ENCODE measurements at places on chromosomes 1 and 21. TPM values are rescaled to one million over a fixed set of nuclear protein-coding genes. Genes with fewer than 3 reads are reported as not detected.

PDE9A gene
- total RNA-seq, result 62.4 TPM

RASAL2 gene
- 21.8 TPM for total RNA-seq

FGR gene
- total RNA-seq, result not detected

CFAP141 gene
- total RNA-seq, result not detected

LCE1C gene
- not detected for total RNA-seq

SLC45A3 gene
- 7.9 TPM for total RNA-seq

DNA sequence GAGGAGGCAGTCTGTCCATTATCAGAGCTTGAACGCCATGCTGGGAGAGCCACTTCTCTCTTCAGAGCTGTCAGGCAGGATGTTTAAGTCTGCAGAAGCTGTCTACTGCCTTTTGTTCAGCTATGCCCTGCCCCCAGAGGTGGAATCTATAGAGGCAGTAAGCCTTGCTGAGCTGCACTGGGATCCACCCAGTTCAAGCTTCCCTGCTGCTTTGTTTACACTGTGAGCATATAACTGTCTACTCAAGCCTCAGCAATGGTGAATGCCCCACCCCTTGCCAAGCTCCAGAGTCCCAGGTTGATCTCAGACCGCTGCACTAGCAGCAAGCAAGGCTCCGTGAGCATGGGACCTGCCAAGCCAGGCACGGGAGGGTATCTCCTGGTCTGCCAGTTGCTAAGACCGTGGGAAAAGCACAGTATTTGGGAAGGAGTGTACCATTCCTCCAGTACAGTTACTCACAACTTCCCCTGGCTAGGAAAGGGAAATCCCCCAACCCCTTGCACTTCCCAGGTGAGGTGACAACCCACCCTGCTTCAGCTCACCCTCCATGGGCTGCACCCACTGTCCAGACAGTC, 32.5 kb downstream of the RGS13 start:
- DNase-seq, result no peak

GRCh38 chr1:35502242-35502641, 55.0 kb downstream of the KIAA0319L start:
- no peak for DNase-seq

DNA sequence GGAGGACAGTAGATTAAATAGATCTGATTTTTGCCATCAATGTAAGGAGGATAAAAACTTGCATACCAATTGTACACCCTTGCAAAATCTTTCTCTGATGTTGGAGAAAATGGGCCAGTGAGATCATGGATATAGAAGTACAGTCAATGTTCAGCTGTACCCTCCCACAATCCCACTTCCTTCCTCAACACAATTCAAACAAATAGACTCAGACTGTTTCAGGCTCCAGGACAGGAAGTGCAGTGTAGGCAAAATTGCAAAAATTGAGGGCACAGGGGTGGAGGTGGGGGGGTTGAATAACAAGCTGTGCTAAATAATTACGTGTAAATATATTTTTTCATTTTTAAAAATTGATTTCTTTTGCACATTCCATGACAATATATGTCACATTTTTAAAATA, 3.9 kb upstream of the IFI44 start:
- DNase-seq, result no peak

- DNase-seq, result peak; percentile 94
These were observed at the start of gene MARCKSL1 for GRCh38 chr1:32335790-32336590. Gene MARCKSL1 (minus strand): TSS chr1:32336233. CDS start chr1:32336033, 200 bp downstream.

DNA sequence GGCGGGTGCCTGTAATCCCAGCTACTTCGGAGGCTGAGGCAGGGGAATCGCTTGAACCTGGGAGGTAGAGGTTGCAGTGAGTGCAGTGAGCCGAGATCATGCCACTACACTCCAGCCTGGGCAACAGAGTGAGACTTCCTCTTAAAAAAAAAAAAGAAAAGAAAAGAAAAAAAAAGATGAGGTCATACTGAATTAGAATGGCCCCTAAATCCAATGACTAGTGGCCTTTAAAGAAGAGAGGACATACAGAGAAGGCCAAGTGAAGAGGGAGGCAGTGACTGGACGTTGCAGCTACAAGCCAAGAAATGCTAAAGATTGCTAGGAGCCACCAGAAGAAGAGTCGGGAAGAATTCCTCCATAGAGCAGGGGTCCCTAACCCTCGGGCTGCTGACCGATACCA, 76.9 kb upstream of the TIAM1 start:
- DNase-seq, result no peak

DNA sequence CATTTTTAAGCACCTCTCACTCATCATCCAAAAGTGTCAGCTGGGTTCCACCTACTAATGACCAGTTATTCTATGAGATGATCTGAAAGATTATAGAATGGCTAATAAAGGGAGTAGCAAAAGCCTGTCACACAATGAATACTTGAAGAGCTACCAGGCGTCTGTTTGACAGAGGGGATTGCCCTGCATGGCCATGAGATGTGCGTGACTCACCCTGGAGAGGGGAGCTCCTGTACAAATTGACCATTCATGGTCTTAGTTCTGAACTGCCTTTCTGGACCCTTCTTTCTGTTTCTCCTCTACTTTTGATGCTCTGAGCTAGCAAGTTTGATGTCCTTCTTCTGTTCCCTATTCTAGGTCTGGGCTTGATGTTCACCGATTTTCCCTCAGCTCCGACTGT, 85.2 kb upstream of the ABCD3 start:
- no peak for DNase-seq

GRCh38 chr1:197180252-197180878, 33.9 kb upstream of the ASPM start:
- DNase-seq, result no peak

GRCh38 chr1:169517558-169518186, 31.9 kb upstream of the SLC19A2 start:
- no peak for DNase-seq

- peak; percentile 88 for DNase-seq
These were observed 10.7 kb downstream of the FMOD start for GRCh38 chr1:203340112-203340790.

DNA sequence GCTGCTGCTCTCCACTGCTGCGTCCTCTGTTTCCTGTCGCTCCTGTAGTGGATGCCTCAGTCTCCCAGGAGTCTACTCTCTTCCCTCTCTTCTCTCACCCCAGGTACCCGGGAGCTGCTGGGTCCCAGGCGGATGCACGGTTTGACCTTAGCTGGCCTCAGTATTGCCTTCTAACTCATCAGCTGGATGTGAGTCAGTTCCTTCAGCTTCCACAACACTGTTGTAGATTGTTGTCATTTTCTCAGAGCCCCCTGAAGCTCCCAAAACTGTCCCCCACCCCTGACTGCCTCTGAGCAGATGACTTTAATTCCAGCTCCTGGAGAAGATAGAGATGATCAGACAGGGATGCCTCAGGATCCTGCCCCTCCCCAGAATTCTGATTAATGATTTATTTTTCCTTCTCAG, 7.2 kb downstream of the CNIH3 start:
- no peak for DNase-seq

DNA sequence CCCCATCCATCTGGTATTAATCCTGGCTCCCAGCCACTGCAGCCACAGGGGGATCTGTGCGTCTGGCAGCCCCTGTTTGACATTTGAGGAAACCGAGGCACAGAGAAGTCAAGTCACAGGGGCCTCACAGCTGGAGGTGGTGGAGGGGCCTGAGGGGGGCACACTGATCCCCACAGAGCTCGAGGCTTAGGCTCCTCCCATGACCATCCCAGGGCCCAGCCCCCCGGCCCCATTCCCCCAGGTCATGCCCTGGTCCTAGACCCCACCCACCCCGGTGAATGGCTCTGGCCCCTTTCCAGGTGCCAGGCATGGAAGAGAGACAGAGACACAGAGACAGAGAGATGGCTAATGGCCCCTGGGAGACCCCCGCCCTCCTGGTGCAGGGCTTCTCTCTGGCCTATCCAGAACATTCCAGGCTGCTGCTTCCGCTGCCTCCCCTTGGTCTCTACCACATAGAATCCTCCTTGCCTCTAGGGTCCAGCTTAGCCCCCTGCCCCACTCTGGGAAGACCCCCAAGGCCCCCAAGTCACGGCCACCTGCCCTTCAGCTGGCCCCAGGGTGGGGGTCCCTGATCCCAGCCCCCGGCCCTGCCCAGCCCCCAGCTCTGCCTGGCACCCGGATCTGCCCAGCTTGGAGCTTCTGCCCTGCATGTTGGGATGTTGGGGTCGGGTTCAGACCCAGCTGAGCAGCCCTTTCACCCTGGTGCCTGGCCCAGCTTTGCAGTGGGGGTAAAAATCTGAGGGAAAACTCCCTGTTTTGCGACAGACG, 29.2 kb upstream of the LRRC3 start:
- peak; percentile 36 for DNase-seq

DNA sequence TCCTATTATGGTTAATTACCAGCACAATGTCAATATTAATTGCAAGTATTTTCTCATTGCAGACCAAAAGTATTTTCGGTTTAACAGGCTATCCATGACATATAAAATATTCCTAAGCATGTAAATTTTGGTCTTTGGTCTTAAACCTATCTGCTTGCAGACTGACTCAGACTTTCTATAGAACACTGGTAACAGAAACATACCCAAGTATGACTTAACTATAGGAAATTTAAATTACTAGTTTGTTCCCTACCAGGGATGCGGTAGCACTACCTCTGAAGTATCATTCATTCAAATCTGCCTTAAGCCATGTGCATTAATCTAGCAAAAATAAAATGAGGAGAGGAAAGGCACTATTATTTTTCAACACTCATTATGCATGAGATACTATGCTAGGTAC, 2.9 kb downstream of the TAF1A start:
- DNase-seq, result no peak

DNA sequence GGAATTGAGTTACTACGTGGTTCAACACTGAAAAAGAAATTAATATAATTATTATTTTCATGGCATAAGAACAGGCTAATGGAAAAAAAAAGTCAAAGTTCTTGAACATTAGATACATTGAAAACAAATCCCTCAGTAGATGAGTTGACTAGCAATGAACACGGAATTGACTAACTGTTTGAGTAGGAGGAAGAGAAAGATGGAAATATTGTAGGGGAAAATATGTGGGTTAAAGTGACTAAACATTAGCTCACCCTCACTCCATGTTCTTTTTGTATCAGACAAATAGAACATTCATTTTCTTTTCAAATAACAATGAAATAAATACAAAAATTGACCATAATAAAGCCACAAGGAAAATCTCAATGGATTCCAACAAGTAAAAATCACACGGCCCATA, 84.3 kb downstream of the KCNK2 start:
- DNase-seq, result no peak

- DNase-seq, result peak; percentile 87
These were observed 140.1 kb upstream of the FMN2 start for GRCh38 chr1:239951511-239952140.

GRCh38 chr1:44031252-44032169, at the start of gene SLC6A9:
Gene SLC6A9 (minus strand): TSS chr1:44031462. CDS start chr1:44024277, 7,185 bp downstream.
- peak; percentile 88 for DNase-seq

- no peak for DNase-seq
These were observed 647.1 kb downstream of the PTPRU start for GRCh38 chr1:29883411-29883832.

DNA sequence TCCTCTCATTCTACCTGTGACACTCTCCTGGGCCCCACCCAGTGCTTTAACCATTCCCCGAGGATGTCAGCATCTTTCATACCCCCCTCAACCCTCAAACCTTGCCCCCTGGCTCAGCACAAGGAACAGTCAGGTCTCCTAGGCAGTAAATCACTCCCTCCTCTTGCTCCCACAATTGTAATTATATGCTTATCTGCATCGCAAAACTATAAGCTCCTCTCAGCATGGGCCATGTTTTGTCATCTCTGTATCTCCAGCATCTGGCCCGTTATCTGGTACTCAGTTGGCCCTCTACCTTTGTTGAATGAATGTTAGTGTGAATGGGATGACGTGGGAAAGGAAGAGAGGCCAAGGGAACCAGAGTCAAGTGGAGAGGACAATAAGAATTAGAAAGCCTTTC, 2.8 kb upstream of the ELOVL1 start:
- DNase-seq, result peak; percentile 60

DNA sequence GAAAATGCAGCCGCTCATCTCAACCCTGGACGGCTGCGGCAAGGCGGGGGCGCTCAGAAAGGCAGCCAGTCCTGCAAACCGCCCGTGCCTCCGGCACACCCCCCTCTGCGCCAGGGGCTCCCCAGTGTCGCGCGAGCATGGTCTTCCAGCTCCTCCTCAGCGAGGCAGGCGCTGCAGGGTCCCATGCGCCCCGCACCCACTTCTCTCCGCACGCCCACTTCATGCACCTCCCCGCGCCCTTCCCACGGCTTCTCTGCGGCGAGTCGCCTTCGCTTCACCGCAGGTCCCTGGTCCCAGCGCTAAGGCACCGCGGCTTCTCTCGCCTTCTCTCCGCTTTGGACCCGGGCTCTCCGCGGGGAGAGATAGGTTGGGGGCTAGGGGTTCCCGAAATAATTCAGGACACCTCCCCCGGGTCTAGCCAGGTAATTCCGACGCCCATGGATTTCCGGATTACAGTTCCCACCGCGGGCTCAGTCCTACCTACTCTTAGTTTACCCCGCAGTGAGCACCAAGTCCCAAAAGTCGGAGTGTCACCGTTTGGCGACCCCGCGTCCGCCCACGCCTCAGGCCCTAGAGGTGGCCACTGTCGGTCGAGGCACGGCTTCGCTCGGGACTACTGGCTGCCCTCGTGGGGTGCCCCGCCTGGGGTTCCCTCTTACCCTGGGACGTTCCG, 67.5 kb downstream of the SYT2 start:
- peak; percentile 67 for DNase-seq

GRCh38 chr21:33029975-33030461, 4.3 kb downstream of the OLIG2 start:
- DNase-seq, result no peak

DNA sequence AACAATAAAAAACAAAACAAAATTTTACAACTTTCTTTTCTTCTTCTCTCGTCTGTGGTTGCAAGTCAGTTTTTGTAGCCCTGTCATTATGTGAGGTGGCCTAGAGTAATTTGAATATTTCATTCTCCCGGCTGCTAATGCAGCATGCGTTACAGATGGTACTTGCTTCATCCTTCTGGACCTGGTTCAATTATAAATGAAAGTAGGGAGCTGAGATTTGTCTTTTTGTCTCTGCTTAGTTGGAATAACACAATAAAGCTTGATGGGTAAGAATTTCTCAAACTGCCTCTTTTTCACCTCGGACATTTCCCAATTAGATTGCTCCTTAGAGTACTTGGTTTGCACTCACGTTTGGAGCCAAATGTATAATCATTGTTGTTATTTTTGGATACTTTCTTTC, 201.6 kb downstream of the PBX1 start:
- no peak for DNase-seq

GRCh38 chr1:43308635-43309404, 8.0 kb downstream of the TIE1 start:
- no peak for DNase-seq

GRCh38 chr1:107339775-107340174, 198.9 kb downstream of the NTNG1 start:
- DNase-seq, result no peak

GRCh38 chr21:46195595-46196195, 11.4 kb upstream of the SPATC1L start:
- peak; percentile 30 for DNase-seq

- no peak for DNase-seq
These were observed 48.0 kb downstream of the ACTN2 start for GRCh38 chr1:236734141-236734765.

DNA sequence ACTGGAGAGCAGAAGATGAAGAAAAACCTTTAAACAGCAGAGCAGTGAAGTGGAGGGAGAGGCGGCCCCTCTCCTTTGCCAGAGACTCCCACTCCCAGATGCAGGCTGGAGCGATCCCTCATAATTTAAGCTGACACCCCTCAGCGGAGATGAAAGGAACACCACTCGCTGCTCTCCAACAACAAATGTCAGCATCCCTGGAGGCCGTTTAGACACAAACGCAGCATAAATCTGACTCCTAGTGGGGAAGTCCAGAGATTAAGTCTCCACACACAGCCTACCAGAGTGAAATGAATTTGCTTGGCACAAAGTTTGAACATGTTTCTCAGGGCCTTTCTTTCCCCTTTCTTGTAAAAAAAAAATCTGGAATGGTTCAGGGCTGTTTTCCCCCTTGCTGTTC, 137.8 kb downstream of the LMX1A start:
- DNase-seq, result no peak
